ENCODE measurements at places on chromosomes 6 and 20.

GRCh38 chr6:15147827-15148226 is 98.0 kb upstream of the JARID2 start:
- no peak for DNase-seq

- DNase-seq: no peak
Measured at GRCh38 chr20:8435285-8436035, 303.4 kb downstream of the PLCB1 start.

DNA sequence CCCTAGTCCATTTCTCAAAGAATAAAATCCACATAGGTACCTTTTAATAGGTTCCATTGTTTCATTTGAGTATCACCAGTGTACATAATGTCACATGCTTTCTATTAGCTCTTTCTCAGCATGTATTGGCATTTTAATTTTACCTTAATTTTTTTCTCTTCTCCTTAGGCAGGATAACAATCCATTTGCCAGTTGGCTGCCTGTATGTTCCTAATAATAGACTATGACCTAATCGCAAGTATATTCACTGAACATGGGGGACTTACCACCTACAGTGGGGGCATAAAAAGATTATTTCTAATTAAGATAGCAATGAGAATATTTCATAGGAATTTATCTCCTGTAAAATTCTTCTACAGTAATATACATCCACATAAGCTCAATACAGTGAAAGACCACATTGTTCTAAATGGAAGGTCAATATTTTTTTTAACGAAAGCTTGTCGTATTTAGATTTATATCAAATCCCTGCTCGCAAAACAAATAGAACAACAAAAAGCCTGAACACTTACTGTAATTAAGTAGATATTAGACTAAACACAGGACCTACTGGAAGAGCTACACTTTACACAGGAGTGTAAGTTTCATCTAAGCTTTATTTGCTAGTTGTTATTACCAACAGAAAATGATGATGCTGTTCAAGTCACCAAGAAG is 76.4 kb downstream of the OGFRL1 start:
- DNase-seq: no peak

DNA sequence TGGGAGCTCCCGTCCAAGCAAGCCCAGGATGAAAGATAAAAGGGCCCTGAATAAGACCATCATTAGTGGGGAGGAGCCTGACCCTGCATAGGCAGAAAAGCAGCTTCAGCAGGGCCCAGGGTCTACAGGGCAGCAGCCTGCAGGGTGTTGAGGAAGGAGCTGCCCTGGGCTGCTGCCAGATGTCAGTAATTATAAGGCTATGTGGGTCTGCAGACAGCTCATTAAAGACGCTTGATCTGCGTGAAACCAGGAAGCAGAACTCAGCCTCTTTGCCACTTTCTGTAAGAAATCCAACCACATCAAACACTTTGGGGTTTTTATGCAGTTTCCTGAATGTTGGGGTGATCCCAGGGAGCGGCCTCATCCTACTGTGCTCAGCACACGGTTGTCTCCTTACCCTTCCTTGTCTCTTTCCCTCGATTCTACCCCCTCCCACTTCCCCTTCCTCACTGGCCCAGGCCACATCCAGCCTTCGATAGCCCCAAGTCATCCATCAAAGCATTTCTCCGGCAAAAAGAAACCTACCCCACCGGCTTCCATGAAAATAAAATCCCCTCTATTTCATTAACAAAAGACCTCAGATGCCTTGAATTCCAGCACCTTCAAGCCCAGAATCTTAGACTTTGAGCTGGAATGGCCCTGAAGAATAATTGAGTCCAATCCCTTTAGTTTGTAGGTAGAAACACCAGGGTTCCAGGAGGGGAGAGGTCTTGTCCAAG is 1.0 kb upstream of the TGM6 start:
- DNase-seq: no peak

DNA sequence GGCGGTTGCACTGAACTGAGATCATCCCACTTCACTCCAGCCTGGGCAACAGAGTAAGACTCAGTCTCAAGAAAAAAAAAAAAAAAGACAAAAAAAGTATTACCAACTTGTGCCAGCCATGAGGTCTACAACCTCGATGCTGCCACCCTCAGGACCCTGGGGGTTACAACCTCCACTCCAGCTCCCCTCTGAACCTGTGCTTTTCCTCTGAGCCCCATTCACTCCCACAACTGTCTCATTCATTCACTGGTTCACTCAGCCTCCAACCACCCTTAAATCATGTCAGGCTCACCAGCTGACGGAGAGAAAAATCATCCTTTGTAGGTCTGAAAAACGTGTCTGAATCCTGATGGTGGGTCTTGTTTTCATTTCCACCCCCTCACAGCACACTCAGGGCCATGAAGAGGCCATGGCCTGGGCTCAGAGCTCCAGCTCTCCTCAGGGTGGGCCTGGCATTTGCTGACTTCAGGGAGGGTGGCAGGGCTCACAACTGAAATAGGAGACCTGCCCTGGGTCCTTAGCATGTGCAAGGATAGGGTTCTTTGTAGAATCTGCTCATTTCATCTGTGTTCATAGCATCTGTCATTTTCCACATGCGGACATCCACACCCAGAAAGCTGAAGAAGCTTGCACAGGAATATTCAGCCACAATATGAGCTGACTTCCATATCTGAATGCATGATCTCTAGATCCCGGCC is 1.9 kb upstream of the ULBP1 start:
- DNase-seq: no peak

- no peak for DNase-seq
Measured at GRCh38 chr6:134407791-134408190, 89.9 kb upstream of the SGK1 start.
